CD4-positive, alpha-beta T cell treated with Interleukin-17A for 1 hour (primary cell): ENCODE measurements at places on chromosomes 1 and 21.

DNA sequence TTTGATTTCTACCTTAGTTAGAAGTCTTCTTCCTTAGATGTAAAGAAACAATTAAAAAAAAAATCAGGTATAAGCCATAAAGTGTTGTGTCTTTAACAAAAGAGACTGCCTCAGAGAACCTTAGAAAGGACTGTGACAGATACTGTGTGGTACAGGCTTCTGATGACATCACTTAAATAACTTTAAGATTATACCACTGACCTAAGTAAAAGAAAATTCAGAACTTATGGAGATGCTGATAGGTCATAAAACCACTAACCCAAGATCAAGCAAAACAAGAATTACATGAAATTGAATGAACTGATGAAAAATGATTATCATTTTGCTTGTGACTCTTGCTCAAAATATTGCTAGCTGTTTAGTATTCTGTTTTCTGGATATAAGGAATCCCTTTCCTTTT, 220.8 kb downstream of the NRIP1 start:
- no peak for DNase-seq

DNA sequence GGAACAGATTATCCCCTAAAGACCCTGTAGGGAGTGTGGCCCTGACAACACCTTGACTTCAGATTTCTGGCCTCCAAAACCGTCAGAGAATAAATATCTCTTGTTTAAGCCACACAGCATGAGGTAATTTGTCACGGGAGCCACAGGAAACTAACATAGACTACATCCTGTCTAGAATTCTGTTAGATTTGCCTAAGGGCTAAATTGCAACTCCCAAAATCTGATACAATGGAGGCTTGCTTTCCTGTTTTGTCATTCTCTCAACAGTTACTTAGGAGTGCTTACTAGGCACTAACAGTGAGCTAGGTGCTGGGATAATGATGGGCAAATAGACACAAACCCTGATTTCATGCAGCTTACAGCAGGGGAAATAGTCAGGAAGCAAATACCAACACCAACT, 141.6 kb downstream of the MIS18A start:
- no peak for DNase-seq

- DNase-seq = no peak
These were observed 81.6 kb downstream of the NPHP4 start for GRCh38 chr1:5910666-5911065.

DNA sequence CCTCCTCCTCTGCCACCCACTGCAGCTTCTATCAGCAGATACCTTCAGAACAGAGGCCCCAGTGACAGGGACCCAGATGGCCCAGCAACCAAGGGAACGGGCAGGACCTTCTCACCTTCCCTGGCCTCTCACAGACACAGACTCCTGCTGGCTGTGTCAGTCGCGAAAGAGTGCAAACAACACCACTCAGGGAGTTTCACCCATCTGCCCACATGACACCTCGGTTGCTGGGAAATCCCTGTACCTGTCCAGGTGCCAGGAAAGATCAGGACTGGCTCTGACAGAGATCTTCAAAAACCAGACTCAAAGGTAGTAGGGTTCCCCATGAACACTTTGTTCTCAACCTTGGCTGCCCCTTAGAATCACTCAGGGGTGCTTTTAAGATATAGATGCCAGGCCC, 83.5 kb upstream of the HIVEP3 start:
- no peak for DNase-seq

GRCh38 chr1:19710825-19711611, 46.3 kb downstream of the HTR6 start:
- DNase-seq = no peak

- DNase-seq = peak; percentile 59
These were observed 84.6 kb downstream of the SYT2 start for GRCh38 chr1:202625416-202626360.

DNA sequence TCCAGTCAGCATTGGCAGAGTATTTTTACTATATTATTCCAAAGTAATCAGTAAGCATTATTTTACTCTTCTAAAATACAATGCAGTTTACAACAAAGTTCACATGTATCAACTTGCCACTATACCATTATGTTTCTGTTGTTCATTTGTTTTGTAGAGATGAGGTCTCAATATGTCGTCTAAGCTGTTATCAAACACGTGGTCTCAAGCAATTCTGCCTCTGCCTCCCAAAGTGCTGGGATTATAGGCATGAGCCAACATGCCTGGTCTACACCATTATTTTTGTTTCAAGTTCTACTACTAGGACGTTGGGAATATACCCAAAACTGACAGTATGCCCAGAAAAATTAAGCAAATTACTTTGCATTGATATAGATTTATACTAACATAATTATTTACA, 19.8 kb downstream of the FAF1 start:
- no peak for DNase-seq

GRCh38 chr1:15500184-15501178, 23.5 kb downstream of the CASP9 start:
- DNase-seq = no peak

DNA sequence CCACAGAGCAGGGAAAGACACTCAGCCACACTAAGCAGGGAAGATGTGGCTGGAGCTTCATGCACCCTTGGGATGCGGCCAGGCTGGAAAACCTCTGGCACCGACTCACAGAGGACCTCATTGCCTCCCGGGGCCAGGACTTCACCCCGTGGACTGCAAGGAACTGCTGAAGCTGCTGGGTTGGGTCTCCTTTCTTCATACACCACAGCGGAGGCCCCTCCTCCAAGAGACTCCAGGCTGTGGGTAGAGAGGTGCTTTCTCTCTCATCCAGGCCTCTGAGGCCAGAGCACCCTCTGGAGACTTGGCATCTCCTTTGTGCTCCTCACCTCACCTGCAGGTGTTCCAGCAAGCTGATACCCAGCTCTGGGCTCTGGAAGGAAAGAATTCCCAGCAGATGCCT, 76.0 kb upstream of the EDN2 start:
- DNase-seq = no peak

DNA sequence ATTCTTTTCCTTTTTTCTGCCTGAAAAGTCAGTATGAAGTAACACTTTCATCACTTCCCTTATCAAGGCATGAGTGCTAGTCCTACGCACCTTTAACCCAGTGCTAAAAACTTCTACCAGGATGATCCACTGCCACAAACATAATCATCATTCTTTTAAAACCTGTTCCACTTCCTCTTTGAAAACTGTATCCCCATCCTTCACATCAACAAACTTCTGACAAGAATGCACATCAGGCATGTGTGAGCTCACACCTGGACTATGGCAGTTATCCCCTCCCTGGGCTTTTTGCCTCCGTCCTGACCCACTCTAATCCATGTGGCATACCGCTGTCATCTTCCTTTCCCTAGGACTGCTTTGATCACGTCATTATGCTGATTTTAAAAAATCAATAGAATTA, 70.2 kb downstream of the ESRRG start:
- DNase-seq = no peak

- no peak for DNase-seq
These were observed 34.0 kb downstream of the MEGF6 start for GRCh38 chr1:3577300-3577699.

GRCh38 chr1:234769986-234770795, 160.2 kb upstream of the IRF2BP2 start:
- no peak for DNase-seq
